ENCODE measurements at places on chromosomes 6 and 20. TPM values are rescaled to one million over a fixed set of nuclear protein-coding genes. Genes with fewer than 3 reads are reported as not detected.

DNA sequence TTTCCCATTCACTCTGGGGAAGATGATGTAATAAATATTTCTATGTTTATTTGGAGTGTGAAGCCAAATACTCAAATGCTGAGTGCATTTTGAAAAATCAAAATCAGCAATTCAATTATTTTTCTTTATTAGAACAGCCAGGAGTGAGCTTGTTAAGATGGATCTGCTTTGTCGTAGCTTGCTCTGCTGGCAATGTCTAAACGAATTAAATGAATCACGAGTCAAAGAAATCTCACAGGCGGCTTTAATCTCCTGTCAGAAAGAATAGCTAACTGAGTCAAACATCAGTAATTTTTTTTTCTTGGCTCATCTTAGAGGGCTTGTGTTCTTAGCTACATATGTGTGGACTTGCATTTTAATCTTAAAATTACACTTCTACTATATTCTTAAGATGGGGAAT is 100.2 kb upstream of the HMGN3 start:
- H3K4me1 ChIP-seq, result peaks cover 18% of the 10 kb centered on the region

DNA sequence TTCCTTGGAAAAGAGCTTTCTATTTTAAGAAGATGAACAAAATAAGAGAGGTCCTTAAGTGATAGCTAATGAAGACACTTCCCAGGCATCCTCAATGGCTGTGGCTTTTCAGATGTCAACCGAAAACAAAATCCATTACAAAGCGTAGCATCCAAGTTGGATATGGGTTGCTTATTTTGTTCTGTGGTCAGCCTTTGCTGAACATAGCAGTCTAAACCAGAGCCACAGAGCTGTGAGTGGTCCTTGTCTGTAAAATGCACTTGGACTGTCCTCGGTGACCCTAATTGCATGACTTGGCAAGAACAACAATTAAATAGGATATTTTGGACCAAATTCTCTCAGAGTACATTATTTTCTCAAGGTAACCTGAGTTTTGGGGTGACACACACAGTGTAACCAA is 10.4 kb upstream of the BFSP1 start:
- DNase-seq, result no peak
- no peaks in the 10 kb centered on the region for H3K36me3 ChIP-seq
- H3K27me3 ChIP-seq, result no peaks in the 10 kb centered on the region
- peaks cover 9% of the 10 kb centered on the region for H3K4me1 ChIP-seq
- H3K4me3 ChIP-seq, result no peak overlapping the region

GRCh38 chr20:46021361-46022359 is 7.4 kb upstream of the SLC12A5 start:
- H3K4me3 ChIP-seq, result peak overlapping the region; percentile 45
- H3K36me3 ChIP-seq, result no peaks in the 10 kb centered on the region
- no peak overlapping the region for H3K27ac ChIP-seq
- H3K27me3 ChIP-seq, result peaks cover 33% of the 10 kb centered on the region

The L3MBTL3 gene
- 6.7 TPM for total RNA-seq

The CRYBG1 gene
- total RNA-seq, result 2.1 TPM

Measured in esophagus muscularis mucosa (tissue), 4 donors.